ENCODE measurements at places on chromosomes 6 and 20. TPM values are rescaled to one million over a fixed set of nuclear protein-coding genes. Genes with fewer than 3 reads are reported as not detected.

The POPDC3 gene
- total RNA-seq = not detected

The ACTL10 gene
- 2.6 TPM for total RNA-seq

The NANP gene
- 7.9 TPM for total RNA-seq

GRCh38 chr6:15403094-15403755 lies 157.4 kb downstream of the JARID2 start:
- DNase-seq = no peak

DNA sequence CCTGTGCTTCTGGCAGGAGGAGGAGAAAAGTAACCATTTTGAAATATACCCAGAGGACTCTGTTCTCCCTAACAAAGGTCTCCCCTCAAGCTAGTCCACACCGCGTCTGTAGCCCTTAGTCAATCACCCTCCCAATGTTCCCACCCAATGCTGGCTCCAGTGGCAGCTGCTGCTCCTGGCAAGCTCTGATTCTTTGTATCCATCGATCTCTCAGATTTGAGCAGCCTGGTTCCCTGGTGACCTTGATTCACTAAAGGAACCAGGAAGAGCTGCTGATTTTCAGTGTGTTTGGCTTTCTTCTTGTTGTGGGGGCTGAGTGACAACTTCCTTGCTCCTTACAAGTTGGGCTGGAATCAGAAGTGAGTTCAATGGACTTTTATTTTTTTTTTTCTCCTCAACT lies 68.5 kb downstream of the FOXC1 start:
- no peak for DNase-seq
